Activated T-helper 9 cell treated with anti-CD3 and anti-CD28 coated beads, Interleukin-2, amount 50 U/mL, for 16 hours (primary cell): ENCODE measurements at places on chromosomes 11 and 22.

DNA sequence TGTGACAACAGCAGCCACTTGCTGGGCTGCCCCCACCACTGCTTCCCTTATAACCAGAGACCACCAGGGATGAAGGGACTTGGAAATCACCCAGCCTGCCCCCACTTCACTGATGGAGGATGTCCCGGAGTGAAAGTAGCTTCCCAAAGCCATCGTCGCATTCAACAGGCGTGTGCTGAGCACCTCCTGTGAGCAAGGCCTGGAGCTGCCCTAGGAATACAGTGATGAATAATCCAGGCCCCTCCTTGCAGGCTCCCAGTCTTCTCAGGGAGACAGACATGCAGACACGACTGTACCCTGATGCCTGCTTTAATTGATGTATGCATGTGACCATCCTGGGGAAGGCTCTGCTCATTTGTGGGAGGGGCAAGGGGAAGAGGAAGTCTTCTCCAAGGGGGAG lies 22.6 kb downstream of the PTPN5 start:
- no peak for DNase-seq

- peak; percentile 9 for DNase-seq
These were observed at the start of gene GAB2 for GRCh38 chr11:78417175-78417887. TSS of gene GAB2 (minus strand) at chr11:78417820. CDS start at chr11:78417720, 100 bp downstream.

DNA sequence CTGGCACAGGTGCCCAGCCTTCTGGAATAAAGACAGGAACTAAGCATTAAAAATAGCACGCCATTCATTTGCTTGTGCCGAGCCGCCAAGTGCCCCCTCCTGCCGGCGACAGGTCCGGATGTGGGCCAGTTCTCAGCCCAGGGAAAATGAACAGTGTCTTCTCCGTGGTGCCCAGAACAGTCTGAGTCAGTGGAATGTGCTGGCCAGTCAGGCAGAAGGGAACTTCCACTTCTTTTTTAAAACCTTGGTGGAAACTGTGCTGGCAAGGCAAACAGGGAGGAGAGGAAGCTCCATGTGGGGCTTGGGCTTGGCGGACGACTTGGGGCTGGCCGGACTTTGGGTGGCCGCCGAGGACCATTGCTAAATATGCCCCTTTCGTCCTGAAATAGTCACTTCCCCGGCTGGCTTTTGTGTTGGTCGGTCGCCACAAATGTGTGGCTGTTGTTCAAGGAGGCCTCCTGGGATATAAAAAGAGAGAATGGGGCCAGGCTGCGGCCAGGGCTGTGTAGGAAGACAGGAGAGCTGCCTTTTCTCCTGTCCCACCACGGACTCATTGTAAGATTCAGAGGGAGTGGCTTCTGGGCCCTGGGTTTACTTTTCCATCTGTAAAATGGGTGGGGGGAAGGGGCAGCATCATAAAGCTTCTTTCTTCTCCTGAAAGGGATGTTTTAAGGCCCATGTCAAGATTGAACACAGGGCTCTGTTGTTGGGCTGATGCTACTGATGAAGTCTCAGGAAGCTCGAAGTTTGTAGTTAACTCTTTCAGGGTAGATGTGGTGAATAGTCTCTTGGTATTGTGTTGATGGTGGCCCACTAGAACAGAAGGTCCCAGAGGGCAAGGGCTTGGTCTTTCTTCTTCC lies 101.0 kb downstream of the PTPRJ start:
- no peak for DNase-seq

DNA sequence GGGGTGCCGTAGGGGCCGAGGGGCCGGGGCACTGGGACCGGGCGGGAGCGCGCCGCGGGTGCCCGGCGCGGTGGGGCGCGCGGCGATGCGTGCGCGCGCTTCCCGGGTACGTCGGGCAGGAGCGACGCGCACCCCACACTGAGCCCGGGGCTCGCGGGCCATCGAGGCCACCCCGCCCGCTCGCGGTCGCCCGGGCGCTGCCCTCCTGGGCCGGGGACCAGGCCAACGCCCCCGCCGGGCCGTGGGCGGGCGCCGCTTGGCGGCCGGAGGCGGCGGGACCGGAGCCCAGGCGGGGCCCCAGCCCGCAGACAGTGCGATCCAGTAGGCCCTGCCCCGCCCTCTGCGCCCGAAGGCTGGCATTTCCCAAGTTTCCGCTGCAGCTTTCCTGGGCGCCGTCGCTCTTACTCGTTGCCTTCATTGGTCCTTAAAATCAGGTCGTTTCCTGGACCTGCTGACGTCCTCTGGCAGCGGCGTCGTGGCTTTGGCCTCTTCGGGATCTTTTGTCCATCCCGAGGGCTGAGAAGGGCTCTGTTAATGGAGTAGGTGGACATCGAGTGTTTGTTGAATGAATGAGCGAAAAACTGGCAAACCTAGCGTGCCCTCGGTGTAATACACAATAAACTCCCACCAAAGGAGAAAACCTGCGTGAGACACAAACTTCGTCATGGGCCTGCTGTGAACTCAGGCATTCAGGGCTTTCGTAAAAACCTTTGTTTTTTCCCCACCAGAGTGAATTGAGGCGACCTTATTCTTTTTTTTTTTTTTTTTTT lies 638 bp downstream of the PARVA start:
- DNase-seq = no peak

DNA sequence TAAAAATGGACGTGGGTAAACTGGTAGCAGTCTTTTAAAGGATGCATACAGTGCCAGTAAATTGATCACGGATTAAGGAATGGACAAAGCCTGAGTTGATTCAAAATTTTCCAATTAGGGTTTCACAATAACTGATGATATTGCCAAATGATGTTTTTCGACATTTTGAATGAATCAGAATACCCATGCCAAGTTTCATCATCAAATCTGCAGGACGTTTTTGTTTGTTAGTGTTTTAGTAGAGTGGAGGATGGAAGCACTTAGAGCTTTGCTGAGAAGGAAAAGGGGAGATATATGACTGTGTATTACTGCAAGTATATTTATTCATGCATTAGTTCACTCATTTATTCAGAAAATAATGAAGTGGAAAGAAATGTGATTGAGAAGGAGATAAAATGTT lies 78.3 kb downstream of the SLC17A6 start:
- DNase-seq = no peak

DNA sequence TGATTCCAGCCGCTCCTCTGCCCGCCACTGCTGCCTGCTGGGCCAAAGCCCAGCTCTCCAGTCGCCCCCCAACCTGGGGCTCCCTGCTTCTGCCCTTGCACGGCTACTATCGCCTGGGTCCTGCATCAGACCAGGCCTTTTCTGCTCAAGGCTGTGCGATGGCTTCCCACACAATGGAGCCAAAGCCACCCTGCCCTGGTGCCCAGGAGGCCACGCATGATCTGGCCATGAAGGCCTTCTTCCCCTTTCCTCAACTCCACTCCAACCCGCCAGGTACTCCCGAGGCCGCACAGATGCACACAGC lies 45.8 kb downstream of the SGSM3 start:
- no peak for DNase-seq

DNA sequence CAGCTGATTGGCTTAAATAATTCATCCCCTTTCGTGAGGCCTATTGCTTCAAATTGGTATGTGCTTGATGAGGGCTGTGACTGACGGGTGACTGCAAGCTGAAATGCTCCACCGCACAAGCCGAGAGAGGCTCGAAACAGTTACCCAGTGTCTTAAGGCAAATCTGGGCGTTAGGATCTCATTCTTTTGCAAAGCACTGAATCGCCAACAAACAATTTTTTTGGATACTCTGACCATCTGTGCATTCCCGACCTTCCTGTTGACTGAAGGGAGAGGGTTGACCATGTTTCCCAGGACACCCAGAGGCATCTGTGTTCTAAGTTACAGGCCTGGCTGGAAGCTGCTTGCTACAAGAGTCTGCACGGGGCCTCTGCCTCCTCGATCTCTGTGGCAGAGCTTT lies 32.1 kb downstream of the CACNG2 start:
- DNase-seq = no peak

- no peak for DNase-seq
These were observed 81.9 kb downstream of the UVRAG start for GRCh38 chr11:75896843-75897419.

DNA sequence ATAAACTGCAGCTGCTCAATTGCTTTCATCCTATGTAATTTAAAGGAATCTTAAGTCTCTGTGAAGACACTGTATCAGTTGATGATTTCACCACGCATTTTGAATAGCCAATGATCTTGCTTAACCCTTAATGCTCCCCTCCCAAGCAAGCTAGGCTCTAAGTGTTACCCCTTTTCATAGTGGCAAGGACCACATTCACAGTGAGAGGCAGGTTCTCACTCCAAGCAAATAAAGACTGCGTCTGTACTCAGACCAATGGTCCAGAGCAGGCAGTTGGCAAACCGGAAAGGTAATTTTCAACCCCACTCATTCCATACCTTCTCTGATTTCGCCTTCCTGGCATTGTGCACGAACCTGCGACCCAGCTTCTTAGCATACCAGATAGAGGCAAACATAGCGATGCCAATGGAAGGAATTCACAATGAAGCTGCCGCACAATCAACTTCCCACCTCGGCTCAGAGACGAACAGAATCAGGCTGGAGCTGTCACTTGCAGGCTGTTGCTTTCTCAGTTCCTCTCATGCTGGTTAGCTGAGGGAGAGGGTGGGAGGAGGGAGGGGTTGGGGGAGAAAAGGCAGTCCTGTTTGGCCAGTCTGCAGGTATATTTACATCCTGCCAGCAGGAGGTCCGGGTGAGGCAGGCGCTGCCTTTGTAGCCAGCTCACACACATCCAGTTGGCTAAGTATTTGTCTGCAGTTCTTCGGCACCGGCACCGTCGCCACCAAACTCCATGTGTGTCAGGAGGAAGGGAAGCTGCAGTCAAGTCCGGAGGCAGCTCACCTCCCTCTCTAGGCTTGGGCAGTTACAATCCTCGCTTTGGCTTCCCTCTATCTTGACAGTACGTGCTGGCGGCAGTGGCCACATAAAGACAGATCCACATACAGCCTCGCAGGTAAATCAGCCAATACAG lies 1151.2 kb upstream of the CCDC90B start:
- DNase-seq = no peak

DNA sequence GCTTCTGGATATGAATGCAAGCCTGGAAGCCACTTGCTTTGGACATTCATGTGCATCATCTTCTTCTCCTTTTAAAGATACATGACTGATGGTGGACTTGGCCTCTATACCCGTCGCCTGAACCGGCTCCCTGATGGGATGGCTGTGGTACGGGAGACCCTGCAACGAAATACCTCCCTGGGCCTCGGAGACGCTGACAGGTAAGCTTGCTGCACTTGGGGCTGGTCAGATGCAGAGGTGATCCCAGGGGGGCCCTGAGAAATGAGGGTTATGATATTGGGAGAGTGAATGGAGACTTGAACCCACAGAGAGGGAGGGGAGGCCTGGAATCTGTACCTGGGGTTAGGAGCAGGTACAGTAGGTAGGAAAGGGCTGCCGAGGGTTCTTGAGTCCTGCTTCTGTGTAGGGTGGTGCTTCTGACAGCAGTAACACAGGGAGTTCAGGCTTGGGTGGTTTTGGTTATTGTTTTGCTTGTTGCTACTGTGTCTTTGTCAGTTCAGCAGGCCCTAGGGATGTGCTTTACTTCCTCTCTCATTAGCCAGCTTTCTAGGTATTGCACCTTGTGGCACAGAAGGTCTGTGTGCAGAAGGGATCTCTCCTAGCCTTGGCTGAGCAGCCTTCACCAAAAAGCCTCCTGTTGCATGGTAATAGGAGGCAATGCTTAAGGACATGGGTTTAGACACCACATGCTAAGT lies 176.1 kb downstream of the DBX1 start:
- no peak for DNase-seq

GRCh38 chr22:35115515-35115914 lies 49.6 kb downstream of the ISX start:
- DNase-seq = no peak

GRCh38 chr11:132455044-132455443 lies 1077.3 kb downstream of the OPCML start:
- no peak for DNase-seq

GRCh38 chr11:15780837-15781236 lies 575.5 kb downstream of the SOX6 start:
- DNase-seq = no peak

GRCh38 chr11:27203077-27203647 lies 159.9 kb downstream of the CCDC34 start:
- no peak for DNase-seq

DNA sequence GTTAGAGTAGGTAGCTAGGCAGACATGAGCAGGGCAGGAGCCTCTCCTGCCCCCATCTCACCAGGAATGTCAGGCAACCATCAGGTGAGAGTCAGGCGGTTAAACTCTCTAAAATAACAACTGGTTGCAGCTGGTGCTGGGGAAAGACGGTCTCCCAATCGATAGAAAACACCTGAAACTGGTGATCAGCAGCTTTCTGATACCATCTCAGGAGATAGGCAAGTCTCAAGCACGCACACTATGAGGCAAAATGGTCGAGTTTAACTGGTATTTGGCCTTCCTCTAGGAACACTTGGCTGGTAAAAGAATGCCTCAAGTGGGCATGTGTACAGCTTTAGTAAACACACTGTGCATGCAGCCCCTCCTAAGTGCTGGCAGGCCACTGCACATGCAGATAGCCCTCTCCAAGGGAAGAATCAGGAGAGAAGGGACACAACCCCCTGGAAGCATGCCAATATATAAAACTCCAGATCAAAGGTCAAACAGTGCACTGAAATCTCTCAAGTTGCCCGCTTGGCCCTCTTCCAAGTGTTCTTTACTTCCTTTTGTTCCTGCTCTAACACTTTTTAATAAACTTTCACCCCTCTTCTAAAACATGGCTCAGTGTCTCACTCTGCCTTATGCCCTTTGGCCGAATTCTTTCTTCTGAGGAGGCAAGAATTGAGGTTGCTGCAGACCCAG lies 88.7 kb downstream of the USP35 start:
- DNase-seq = no peak

GRCh38 chr22:50210378-50211139 lies 9.7 kb downstream of the SELENOO start:
- DNase-seq = no peak

DNA sequence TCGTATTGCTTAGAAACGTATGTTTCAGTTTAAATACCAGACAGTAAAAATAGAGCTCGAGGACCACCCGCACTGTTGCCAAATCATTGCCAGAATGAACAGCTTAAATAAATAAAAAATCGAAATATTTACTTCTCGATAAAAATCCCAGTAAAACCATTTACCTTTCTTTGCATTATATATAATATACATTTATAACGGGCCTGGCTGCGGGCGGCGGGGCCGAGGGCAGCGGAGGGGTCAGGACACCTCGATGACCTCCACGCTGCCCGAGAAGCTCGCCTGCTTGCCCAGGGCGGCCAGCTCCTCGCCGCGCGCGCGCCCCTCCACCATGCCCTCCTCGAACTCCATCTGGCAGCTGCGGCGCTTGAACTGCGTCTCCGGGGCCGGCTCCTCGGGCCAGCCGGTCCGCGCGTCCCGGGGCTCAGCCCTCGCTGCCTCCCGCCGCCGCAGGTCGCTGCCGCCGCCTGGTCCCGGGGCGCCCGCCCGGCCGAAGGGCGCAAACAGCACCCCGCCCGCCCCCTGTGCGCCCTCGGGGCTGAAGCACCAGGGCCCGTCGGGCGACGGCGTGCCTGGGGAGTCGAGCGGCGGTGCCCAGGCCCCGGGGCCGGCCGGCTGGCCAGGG lies 15.7 kb downstream of the DUSP8 start:
- no peak for DNase-seq

GRCh38 chr11:66211100-66211499 lies 57.3 kb upstream of the RAB1B start:
- DNase-seq = no peak

DNA sequence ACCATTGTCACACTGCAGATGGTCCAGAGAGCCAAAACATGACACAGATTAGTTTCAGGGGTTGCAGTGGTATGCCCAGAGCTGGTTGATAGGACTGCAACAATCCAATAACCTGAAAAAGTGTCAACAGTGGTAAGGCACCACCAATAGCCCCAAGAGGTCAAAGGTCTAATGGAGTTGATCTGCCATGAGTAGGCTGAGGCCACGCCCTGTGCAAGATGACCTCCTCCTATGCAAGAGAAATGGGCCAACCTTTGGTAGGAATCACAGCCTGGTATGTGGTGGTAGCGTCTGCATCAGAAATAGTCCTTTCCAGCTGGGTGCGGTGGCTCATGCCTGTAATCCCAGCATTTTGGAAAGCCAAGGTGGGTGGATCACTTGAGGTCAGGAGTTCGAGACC lies 19.6 kb downstream of the GUCD1 start:
- DNase-seq = no peak
